ENCODE measurements at places on chromosomes 3 and 15.
A peak's percentile ranks its signal among the peaks of the same experiment; 100 is the strongest.

DNA sequence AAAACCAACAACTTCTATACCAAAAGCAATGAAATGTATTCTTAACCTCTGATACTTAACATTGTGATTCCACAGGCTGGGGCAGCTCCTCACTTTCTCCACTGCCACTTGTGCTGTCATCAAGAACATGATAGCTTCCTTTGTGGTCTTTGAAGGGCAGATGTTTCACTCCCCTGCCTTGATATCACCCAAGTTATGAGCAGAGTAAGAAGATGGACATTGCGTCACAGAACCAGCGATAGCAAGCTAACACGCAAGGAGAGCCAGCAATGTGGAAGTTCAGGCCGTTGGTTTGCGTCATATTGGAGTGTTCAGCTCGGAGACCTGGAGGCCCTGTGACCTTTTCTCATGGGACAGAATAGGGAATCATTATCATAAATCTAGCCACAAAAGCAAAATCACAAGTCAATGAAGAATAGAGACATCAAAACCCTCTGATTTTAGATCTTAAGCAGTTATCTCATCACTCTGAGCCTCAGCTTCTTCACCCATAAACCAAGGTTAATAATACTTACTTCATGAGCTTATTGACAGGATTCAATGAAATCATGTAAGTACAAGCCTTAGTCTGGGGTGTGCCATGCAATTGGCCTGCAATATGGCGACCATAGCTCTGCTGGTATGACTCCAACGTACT is 183.8 kb upstream of the THBS1 start:
- DNase-seq: no peak

DNA sequence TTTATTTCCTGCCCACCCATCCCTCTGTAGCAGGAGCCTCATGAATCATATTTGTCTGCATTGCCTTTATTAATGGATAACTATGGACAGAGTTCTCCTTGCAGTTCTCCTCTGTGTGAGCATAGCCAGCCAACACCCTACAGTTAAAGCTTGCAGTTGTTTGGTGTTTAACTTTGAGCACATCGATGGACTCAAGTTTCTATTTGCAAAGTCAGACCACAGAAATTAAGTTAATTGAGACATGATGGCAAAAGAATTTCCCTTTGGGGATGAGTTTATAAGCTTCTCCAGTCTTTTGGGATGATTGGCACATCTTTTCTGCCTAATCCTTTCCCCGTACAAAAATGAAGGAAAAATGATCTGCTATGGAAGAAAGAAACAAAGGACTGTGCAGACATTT is 398.9 kb upstream of the THBS1 start:
- no peak for DNase-seq

DNA sequence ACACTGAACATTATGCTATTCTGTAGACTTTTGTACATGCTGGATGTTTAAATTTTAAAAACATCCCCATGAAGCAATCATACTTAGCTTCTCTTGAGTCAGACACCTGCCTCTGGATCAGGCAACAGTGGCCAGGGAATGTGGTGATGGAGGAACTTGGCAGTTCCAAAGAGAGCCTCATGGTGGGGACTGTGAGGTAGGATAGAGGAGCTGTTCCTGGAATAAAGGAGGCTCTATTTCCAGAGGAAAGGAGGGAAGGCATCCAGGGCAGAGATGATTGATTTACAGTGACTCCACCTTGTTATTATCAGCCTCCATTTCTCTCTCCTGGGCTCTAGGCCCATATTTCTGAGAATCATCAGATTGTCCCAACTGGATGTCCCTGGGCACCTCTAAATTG is 35.0 kb upstream of the ABHD17C start:
- DNase-seq: no peak

- DNase-seq: no peak
Observed at GRCh38 chr15:67838789-67839332, 984 bp downstream of the RNU6-1 start.

DNA sequence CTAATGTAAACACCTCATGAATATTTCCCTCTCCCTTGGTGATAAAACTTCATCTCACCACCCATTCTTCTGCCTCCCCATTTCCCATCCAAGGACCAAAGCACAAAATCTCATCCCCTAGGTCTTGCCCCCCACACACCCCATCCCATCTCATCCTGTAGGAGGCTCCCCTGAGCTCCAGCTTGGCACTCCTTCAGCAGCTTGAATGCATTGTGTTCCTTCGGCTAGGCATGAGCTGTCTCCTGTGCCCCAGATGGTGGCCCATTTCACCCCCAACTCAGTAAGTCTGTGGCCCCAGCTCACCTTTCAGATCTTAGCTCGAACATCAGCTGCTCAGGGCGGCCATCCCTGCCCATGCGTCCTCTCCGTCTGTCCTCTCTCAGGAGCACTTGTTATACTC is 203.6 kb upstream of the NR2F2 start:
- no peak for DNase-seq

GRCh38 chr3:171585039-171585438 is 124.8 kb upstream of the TNIK start:
- no peak for DNase-seq

GRCh38 chr3:72938471-72939265 is 50.8 kb downstream of the GXYLT2 start:
- peak; percentile 77 for DNase-seq

DNA sequence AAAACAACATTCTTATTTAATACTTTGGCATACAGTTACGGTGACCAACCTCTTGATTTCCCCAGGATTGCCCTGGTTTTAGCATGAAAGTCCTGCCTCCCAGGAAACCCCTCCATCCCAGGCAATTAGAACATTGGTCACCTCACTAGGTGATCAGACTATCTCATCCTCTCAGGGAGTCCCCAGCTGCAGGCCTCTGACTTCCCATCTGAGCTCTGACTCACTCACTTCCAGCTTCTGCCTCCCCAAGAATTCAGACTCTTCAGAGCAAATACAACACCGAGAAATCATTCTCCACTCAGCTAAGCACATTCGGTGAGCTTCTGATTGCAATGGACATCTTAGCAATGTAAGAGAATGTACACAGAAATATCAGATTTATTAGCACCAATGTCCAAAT is 92.4 kb upstream of the HES1 start:
- no peak for DNase-seq

DNA sequence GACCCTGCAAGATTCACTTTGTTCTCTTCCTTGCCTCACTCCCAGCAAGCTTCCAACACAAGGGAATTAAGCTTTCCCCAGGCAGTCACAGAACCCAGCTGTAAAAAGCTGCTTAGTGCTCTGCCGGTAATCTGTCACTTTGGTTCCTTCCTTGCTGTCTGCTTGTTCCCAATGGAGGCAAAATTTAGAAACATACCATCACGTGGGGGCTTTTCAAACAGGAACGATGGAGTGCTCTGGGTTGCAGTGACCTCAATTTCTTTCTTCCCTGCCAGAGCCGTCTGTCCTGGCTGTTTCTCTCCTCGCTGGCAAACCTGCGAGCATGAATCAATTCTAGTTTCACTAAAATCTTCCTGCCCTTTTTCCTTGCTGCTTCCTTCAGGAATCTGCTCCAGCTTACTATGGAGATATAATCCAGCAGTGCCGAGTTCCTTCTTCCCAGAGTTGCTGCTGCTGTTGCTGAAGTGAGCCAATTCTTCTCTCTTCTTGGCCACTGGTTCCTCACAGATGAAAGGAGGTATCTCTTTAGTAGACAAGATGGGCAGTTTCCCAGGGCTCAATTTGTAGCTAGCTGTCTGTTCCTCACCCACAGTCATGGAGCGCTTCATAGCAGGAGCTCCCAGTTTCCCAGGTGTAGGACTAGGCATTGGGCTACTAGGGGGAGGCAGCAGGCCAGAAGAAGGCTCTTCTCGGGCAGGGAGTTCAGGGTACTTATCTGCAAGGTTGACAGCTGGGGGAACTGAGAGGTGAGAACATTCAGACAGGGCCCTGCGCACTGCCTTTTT is 88.1 kb downstream of the DHX30 start:
- DNase-seq: no peak

- DNase-seq: no peak
Observed at GRCh38 chr15:85071504-85071903, 89.8 kb downstream of the PDE8A start.

DNA sequence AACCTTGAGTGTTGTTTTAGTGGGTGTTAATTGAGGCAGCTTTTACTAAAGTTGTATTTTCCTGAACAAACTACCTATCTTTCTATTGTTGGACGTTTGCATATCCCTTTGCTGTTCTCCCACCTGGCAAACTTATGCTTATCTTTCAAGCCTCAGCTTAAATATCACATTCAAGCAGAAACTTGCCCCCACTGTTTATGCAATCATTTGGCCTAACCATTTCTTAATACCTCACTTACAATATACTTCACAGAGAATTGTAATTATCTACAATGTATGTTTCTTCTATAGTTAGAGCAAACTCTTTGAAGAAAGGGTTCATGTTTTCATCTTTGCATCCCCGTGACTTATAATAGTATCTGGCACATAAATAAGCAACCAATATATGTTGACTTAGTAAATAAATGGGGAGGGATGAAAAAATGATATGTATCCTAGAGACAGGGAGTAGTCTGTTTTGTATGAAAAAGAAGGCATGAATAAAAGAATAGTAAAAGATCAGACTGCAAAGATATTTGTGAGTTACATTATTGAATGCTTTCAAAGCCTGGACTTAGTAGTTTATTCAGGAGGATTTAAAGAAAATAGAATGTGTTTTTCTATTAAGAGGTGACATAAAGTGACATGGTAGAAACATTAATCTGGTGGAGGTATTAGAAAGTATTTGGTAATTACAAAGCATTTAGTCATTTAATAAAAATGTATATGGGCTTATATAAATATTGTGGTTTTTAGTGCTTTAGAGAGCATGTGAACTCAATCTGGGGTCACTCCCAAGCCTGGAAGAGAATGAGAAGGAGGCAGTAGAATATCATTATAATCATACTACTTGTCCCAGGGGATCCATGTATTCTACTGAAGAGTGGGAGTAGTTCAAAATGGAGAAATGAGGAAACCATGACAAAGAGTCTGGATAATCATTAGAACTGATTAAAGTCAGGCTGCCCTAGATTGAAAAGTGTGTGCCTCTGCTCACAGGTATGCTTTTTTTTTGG is 60.0 kb upstream of the DCBLD2 start:
- no peak for DNase-seq

DNA sequence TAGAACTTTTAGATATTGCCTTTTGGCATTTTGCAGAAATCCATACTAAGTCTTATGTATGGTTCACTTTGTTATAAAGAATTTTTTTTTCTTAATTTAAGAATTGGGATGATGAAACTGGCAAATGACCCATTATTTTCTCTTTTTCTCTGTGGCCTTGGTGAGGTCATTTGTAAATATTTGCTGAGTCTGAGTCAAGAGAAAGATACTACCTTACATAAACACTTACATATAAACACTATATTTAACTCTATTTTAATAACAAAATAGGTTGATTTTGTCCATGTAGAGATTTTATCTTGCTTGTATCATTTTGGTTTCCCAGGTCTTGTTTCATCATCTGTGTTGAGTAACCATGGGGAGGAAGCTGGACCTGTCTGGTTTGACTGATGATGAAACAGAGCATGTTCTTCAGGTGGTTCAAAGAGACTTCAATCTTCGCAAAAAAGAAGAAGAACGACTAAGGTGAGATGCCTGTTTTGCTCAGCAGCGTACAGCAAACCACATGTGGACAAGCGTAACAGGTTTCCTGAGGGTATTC is 91.1 kb downstream of the MYRIP start:
- DNase-seq: no peak

DNA sequence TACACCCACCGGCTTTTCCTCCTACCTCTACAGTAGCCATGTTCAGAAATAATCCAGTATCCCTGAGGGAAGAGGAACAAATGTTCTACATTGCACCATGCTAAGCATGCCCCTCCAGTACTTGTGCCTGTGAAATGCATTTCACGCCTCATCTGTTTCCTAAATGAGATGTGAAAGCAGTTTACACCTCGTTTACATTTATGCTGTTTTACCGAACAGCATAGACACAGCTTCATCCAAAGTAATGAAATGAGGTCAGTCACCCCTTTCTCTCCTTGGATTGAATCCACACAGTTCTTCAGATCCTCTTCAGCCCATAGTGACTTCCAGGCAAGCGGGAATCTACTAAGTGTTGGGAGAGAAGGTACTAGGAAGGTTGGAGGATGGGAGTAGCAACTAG is 514.3 kb downstream of the PDCD6IP start:
- DNase-seq: no peak

- DNase-seq: no peak
Observed at GRCh38 chr15:68319997-68320396, 42.5 kb downstream of the FEM1B start.

- no peak for DNase-seq
Observed at GRCh38 chr3:141243271-141243707, 11.7 kb downstream of the PXYLP1 start.

DNA sequence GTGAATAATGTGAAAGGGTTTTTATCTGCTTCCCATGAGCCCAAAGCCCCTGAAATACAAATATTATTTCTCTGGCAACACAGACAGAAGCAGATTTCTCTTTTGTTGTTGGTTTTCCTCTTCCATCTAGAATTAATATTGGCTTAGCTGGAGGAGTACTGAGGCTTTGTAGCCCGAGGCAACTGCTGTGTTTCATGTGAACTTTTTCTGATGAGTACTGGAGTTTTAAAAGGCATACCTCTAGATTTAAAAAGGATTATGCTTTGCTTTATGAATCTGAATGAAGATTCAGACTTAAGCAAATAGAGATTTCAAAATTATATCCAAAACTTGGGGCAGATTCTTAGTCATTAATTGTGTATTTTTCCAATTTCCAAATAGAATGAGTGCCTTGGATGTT is 50.9 kb downstream of the IQCH start:
- DNase-seq: no peak

DNA sequence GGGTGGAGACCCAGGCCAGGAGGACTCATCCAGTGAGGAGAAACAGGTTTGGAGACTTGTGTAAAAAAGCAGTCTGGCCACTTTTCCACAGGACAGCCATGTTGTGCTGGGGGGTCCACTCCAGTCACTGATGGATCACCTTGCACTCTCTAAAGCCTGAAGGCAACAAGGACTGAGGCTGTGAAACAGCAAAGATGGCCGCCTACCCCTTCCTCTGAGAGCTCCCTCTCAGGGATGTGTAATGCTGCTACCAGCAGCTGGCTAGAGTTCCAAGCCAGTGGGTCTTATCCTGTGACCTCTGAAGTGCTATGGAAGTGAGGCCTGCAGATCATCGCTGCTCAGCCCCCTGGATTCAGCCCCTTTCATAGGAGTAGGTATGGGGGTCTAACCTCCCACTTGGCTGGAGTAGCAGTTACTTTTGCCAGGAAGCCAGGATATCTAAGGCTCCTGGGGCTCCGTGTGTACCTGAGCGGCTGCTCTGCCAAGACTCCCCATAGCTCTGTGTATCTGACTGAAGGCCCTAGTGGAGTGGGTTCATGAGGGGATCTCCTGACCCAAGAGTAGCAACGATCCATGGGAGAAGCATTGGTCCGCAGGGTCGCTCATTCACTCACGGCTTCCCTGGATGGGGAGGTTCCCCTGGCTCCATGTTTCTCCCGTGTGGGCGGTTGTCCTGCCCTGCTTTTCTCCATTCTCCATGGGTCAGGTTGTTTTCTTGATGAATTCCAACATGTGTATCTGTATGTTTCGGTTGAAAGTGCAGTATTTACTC is 69.9 kb upstream of the TNFSF10 start:
- no peak for DNase-seq

Data from Karpas-422 (cell line).